ENCODE measurements at places on chromosomes 1 and 21.

GRCh38 chr1:116165572-116165971, 54.4 kb downstream of the MAB21L3 start:
- DNase-seq, result no peak

GRCh38 chr1:37851782-37852210, 7.6 kb downstream of the MTF1 start:
- DNase-seq, result no peak

- DNase-seq, result no peak
Observed at GRCh38 chr1:43557744-43558245, 27.1 kb downstream of the PTPRF start.

DNA sequence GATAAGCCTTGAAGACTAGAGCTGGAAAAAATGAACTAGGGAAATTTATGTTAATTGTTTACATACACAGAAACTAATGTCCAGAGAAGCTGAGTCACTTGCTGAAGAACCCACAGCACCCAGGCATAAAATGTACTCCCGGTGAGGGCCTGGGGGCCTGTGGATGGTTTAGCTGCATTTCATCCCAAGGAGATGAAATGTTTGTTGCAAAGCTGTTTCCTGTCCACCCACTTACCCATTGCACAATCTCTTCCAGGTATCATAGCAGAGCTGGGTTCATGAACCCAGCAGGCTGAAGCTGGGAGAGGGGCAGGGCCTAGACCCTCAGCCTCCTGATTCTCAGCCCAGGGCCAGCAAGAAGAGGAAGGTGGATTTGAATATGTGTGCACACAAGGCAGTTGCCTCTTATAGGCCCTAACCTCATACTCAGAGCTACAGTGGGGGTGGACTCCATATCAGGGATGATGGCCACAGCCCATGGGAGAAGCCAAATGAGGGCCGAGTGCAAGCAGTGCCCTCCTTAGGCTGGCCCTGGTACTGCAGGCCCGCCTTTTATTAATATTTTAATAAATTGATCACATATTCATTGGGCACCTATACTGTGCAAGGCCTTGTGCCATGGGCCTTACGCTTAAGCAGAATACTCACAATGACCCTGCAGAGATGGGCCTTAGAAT, 110.8 kb downstream of the LACTBL1 start:
- no peak for DNase-seq

- DNase-seq, result no peak
Observed at GRCh38 chr1:17914987-17915386, 159.9 kb downstream of the ACTL8 start.

GRCh38 chr1:80624682-80625081, 1176.1 kb upstream of the ADGRL2 start:
- DNase-seq, result no peak

- DNase-seq, result no peak
Observed at GRCh38 chr1:35650416-35650815, 9.1 kb upstream of the PSMB2 start.

- DNase-seq, result no peak
Observed at GRCh38 chr1:78641558-78641957, 8.1 kb upstream of the IFI44 start.

DNA sequence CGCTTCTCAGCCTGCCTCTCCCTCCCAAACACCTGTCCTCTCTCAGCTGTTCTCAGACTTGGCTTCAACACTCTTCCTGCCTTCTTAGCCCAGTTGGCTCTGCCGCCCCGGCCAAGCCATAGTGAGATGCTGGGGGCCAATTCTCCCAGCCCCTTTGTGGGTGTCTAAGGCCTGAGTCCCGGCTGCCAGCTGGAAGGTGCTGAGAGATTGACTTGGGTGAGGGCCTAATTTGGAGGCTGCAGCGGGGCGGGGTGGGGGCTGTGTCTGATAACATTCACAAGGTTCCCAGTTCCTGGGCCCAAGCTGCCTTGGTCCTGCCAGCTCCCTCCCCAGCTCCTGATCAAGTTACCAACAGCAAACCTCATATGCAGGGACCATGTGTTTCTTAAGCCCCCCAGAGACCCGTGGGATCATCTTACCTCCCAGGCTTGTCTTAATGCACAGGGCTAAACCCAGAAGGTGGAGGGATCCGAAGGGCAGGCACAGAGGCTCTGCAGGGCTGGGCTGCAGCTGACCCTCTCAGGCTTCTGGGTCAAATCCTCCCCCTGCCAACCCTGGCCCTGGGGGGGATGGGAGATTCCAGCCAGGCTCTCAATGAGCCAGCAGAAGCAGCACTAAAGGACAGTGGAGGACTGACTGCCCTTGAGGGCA, 9.8 kb downstream of the INKA2 start:
- DNase-seq, result no peak

- no peak for DNase-seq
Observed at GRCh38 chr1:226497276-226497833, 51.2 kb upstream of the STUM start.

GRCh38 chr1:22749919-22750684, 39.5 kb downstream of the EPHB2 start:
- no peak for DNase-seq

DNA sequence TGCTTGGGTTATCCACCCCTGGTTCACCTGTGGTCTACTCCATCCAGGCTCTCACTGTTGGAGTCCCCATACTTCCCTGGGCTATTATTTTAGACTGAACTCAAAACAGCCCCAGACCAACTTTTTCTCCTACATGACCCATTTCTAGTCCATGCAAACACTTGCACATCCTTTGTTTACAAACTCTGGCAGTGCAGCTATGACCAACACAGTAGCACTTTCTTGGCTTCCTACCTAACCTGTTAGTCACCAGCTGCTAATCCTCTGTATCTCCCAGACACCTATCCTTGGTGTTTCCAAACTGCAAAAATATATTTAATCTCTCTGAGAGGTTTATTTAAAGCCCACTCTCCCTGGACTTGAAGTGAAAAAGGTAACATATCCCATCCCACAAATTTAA, 90.8 kb downstream of the DDAH1 start:
- DNase-seq, result no peak

DNA sequence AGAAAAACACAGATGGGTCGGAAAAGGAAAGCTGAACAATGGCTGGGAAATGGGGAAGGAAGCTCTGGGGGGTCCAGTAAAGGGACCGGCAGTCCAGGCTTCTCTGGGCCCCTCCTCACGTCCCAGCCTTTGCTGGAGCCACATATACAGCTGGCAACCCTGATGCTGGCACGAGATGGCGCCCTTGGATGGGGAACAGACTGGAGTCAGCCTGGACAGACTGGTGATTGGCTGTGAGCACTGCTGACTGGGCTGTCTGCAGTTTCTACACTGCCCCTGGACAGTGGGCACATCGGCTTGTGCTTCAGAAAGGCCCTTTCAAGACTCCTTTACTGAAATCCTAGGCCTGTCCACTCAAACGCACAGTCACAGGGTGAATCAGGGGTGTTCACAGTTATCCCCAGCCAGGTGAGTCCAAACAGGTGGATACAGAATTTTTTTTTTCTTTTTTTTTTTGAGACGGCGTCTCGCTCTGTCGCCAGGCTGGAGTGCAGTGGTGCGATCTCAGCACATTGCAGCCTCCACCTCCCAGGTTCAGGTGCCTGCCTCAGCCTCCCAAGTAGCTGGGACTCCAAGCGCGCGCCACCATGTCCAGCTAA, 31.1 kb upstream of the ZBTB40 start:
- peak; percentile 8 for DNase-seq

GRCh38 chr1:62064829-62065407, 129.7 kb upstream of the L1TD1 start:
- no peak for DNase-seq

- no peak for DNase-seq
Observed at GRCh38 chr1:216604771-216605170, 118.5 kb downstream of the ESRRG start.

DNA sequence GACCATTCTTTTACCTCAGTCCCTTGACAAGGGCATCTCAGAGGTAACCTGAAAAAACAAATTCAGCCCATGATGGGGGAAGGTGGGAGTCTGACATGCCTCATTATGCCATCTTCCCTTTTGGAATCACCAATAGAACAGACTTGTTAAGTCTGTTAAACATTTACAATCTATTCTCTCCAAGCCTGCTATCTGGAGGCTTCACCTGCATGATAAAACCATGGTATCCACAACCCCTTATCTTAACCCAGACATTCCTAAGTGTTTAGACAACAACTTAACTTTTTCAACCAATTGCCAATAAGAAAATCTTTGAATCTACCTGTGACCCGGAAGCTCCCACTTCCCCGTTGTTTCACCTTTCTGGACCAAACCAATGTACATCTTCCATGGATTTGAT, 233.0 kb upstream of the CACYBP start:
- no peak for DNase-seq

DNA sequence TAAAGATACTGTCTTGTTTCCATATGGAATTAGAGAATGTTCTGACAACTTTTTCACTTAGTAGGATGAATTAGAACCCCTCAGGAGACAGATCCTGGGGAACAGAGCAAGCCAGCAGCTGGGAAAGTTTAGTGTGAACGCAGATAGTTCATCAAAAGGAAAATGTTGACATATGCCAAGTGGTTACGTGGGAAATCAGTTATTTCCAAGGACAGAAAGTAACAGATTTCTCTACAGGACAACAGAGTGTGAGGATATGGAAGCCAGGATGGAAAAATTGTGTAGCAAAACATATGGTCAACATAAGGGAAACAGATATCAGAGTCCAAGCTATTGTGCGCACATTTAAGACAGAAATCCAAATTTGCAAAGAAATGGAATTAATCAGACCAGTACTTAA, 419.5 kb downstream of the LRRIQ3 start:
- DNase-seq, result no peak

GRCh38 chr1:156165083-156165482, 11.7 kb downstream of the SEMA4A start:
- no peak for DNase-seq

DNA sequence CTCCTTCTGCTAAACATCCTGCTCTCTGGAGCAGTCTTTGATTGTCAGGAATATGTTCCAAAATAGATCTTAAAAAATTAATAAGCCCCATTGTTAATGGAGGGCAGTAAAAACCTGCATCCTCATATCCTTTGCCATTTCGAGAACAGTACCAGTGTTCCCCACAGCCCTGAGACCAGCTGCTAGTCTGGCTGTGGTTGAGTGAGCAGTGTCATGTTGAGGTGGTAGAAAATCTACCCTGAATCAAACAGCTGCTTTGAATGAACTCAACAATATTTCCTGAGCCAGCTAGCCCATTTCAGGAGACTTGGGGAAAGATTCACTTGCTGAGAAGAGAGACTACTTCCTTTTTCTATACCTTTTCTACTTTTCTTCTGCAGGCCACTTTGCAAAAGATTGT, 24.4 kb downstream of the FABP3 start:
- no peak for DNase-seq

DNA sequence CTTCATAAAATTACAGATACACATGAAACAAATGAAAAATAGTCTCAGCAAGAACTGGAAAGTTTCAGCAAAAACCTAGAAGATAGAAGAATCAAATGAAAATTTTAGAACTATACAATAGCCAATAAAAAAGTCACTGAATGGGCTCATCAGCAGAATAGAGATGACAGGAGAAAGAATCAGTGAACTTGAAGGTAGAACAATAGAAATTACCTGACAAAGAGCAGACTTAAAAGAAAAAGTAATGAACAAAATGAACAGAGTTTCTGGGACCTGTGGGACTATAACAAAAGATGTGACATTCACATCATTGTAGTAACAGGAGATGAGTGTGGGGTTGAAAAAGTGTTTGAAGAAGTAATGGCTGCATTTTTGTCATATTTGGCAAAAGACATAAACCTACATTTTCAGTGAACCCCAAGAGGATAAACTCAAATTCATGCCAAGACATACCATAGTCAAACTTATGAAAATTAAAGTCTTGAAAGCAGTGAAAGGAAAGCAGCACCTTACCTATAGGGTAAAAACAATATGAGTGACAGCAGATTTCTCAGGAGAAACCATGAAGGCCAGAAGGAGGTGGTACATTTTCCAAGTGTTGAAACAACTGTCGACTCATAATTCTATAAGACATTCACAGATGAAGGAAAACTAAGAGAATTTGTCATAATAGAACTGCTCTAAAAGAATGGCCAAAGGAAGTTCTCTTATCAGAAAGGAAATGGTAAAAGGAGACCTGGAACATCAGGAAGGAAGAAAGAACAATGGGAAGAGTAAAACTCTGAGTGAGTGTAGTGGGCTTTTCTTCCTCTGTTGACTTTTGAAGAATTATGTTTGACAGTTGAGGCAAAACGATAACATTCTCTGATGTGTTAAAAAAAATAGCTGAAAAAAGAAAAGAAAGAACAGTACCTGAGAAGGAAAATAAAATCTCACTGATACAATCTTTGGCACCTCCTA, 23.5 kb downstream of the NTPCR start:
- no peak for DNase-seq

GRCh38 chr1:2046174-2046917, 3.9 kb upstream of the PRKCZ start:
- DNase-seq, result peak; percentile 32

DNA sequence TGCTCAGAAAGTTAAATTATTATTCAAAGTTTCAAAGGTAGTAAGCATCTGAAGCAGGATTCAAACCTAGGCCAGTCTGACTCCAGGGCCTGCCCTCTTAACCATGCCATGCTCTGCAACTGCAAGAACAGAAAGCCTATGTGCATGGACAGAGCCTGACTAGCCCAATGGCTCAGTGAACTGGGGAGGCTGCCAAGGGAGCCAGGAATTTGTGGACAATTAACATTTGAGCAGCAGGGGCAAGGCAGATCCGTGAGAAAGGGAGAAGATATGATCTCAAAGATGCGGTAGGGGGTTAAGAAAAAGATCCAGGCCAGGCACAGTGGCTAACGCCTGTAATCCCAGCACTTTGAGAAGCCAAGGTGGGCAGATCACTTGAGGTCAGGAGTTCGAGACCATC, 6.5 kb upstream of the ATP1A4 start:
- no peak for DNase-seq

DNA sequence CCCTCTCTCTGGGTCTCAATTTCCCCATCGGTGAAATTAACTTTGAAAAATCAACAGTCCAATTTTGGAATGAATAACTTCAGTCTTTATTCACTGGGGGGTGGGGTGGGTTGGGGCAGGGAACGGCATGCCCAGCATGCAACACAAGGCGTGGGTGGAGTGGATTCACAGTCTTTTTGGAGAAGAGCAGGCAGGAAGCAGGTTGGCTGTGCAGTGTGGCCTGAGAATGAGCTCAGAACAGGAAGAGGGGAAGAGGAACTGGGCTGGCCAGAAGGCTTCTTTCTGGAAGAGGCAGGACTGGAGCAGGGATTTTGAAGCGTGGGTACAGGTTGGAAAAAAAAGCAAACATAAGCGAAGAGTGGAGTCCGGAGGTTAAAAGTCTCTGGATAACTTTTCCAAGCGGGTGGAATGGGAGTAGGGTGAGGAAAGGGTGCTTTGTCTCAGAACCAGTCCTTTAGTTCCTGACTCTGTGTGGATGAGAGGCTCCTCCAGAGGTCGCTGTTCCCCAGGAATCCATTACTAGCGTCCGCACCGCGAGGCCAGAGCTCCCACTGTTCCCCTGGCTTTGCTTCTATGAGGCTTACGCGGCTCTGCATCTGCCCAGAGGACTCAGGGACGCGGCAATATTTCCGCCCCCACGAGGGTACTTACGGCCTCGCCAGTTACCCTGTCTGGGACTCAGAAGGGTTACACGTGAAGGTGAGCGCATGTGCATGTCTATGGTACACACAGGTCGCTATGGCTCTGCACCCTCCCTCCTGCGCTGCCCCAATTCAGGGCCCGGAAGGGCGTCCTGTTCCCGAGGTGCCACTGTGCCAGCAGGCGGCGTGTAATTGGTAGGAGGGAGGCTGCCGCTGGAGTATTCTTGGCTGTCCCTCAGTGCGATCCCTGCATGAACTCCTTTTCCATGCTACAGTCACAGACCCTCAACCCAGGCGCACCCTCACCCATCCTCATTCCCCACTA, 5.5 kb upstream of the FOXD2 start:
- DNase-seq, result peak; percentile 40

GRCh38 chr1:147109762-147110161, 62.5 kb downstream of the PRKAB2 start:
- no peak for DNase-seq
